ENCODE measurements at places on chromosomes 4 and X. TPM values are rescaled to one million over a fixed set of nuclear protein-coding genes. Genes with fewer than 3 reads are reported as not detected.

DNA sequence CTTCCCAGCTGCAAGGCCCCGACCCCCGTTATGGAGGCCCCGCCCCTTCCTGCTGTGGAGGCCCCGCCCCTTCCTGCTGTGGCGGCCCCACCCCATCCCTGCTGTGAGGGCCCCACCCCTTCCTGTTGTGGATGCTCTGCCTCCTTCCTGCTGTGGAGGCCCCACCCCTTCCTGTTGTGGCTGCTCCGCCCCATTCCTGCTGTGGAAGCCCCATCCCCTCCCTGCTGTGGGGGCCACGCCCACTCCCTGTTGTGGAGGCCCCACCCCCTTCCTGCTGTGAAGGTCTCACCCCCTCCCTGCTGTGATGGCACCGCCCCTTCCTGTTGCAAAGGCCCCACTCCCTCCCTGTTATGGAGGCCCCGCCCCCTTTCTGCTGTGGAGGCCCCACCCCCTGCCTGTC lies 104.9 kb upstream of the PSAPL1 start:
- DNase-seq: no peak

DNA sequence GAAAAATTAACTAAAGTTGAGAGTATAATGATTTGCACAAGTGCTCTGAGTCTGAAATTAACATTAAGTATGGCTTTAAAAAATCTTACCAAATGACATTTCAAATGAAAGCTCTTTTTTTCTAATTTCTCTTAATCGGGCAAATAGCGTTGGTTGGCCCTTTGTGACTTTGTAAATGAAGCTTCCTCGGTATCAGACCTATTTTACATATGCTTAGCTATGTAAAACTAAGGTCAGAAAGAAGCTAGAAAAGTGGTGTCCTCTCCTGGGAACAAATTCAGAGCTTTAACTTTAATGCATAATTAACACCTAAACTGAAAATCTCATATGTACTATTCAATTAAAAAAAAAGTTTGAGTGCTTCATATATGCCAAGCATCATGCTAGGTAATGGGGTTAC lies 62.7 kb downstream of the N4BP2 start:
- no peak for DNase-seq

GRCh38 chr4:125833-126232 lies 1.5 kb downstream of the ZNF718 start:
- DNase-seq: no peak

- peak; percentile 61 for DNase-seq
Measured at GRCh38 chr4:160423879-160424451, 1321.1 kb downstream of the RAPGEF2 start.

- DNase-seq: peak; percentile 90
Measured at GRCh38 chr4:40992472-40993295, 221.7 kb downstream of the APBB2 start.

GRCh38 chr4:187865914-187866313 lies 129.7 kb upstream of the ZFP42 start:
- DNase-seq: no peak

GRCh38 chr4:127284236-127284635 lies 348.5 kb upstream of the INTU start:
- DNase-seq: no peak

- DNase-seq: peak; percentile 35
Measured at GRCh38 chrX:13448941-13449340, 120.5 kb upstream of the EGFL6 start.

Gene EDA
- 0.06 TPM for total RNA-seq

Gene TAF7L
- not detected for total RNA-seq
